ENCODE measurements at places on chromosomes 11 and 22.

DNA sequence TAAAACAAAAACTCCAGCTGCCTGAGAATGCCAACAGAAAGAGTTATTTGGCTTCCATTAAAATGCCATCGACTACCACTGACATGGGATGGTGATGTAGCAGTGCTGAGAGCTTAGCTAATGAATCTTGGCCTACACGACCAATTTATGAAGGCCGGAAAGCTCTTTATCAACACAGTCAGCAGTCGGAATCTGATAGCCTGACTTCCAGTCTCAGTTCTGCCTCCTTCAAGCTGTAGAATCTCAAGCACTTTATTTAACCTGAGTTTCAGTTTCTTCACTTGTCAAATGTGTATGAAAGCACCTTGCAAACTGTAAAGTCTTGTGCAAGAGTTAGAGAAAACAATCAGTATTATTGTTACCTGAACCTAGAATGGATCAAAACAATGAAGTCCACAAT is 335.7 kb upstream of the NARS2 start:
- no peak for DNase-seq

GRCh38 chr11:97729546-97730272 is 1291.0 kb upstream of the CNTN5 start:
- no peak for DNase-seq

- DNase-seq, result no peak
These were observed 77.5 kb upstream of the SEPTIN5 start for GRCh38 chr22:19636696-19637407.

DNA sequence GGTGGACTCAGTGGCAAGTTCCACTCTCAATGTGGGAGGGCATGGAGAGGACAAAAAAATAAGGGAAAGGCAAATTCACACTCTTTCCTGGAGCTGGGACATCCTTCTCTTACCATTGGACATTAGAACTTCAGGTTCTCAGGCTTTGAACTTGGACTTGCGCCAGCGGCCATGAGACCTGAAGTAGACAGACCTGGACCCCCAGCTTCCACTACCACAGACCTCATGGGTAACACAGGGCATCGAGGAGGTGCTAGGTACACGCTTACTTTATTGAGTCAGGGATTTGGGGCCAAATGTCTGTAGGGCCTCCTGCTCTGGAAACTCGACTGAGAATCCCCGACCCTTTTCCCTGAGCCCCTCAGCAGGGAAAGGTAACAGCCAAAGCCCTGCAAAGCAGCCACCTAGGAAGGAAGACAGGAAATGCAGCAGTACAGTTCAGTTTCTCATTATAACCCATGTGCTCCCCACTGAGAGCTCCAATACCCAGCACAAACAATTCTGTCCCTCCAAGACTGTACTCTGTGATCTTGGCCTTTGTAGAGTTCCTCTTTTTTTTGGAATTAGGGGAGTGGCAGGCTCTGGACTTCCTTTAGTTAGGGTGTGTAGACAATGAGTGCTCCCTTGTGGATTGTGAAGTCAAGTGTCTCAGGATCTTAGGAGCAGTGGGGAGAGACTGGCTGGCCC is 5.7 kb downstream of the CHRNA10 start:
- no peak for DNase-seq

DNA sequence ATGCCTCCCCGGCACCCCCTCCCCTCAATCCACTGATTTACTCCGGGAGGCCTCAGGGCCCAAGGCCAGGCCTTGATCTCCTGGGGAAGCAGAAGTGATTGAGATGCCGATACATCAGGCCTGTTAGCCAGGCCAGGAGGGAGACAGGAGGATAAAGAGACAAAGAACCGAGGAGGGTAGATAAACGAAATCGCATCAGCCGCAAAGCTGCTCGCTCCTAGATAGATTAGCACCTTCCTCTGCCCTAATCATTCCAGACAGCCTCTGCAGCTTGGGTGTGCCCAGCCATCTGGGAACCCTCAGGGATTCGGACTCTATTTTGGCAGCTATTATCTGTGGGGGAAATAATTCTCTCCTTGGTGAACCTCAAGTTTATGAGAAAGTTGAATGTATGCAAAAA is 121.2 kb downstream of the ABTB2 start:
- DNase-seq, result no peak
